Activated CD4-positive, alpha-beta T cell treated with anti-CD3 and anti-CD28 coated beads, Interleukin-2, amount 10 ng/mL, durations not matched to agents 7 days and 5 days (primary cell): ENCODE measurements at places on chromosomes 2 and 18.

DNA sequence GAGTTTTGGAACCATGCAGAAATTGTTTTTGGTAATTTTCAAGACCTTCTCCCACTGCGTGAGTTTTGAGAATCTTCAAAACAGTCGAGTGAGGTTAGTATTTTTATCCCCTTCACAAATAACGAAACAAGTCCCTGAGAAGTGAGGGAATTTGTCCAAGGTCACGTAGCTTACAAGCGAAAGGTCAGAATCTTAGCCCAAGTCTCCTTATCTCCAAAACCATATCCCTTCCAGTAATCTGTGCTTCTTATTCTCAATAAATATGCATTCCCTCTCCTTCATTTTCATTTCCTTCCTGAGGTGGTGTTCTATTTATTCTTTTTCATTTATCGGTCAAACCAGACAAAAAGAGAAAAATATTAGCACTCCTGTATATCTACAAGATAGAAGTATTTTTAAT is 163.6 kb downstream of the MREG start:
- DNase-seq = no peak

DNA sequence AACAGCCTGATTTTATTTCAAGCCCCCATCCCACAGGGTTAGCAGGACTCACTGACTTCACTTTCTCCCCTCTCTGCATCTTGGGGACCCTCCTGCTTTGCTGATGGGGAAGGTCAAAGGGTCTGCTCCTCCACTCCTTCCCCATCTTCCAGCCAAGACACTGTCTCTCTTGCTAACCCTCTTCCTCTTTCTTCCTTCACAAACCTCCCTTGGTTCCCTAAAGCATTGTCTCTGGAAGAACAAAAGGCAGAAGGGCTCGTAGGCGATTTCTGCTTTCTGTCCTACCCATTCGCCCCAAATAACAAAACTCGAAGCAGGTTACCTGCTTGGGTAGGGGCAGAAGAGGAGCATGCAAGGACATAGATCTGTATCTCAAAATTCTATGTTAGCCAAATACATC is 5.5 kb upstream of the SLC4A3 start:
- no peak for DNase-seq

DNA sequence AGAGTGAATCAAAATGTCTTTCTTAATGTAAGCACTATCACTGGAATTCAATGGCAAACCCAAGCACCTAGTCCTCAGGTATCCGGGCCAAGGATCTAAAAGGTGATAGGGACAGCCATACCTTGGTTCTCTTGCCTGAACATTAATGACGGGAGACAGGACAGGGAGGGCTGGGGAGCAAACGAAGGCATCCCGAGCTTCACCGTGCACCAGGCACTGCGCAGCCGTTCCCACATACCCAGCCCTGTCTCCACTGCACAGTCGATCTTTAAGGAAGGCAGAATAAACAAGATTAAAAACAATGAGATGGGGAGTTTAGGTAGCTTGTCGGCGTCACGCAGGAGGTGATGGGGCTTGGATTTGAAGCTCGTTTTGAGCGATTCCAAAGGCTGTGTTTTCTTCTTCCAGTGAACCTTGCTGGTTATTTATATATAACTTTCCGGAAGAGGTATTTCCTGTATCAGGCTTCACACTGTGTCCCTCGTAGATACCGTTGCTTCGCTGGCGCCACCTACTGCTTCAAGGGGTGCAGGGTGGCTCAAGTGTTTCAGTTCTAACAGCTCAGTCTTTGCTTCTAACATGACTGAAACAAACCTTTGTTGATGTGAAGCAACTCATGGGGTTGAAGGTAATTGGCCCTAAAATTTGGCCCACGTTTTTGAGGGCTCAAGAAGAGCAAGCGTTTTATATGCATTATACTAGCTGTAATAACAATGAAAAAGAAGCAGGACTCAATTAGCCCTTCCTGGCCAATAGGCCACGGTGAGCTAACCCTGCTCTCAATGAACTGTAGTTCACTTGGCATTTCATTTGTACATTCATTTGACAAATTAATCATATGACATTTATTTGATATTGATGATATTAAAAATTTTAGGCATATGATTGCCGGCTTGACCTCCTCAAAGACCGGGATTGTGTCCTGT is 77.4 kb downstream of the DCDC2C start:
- DNase-seq = peak; percentile 79

GRCh38 chr18:48832938-48833700 is 117.6 kb downstream of the SMAD7 start:
- DNase-seq = no peak

DNA sequence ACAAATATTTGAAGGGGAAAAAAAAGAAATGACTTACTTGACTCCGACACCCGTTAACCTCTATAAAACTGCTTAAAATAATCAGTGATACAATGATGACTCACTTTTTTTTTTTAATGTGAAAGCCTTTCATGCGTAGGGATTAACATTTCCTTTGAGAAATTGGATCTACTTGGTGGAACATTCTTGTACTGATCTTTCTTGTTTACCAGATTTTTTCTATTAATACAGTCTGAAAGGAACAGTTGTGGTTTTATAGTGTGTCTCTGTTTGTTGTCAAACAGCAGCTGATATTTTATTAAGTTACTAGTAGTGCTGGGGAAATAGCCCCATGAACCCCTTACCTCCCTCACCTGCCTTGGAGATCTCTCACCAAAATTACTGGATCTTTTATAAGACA is 40.2 kb upstream of the NEB start:
- no peak for DNase-seq

DNA sequence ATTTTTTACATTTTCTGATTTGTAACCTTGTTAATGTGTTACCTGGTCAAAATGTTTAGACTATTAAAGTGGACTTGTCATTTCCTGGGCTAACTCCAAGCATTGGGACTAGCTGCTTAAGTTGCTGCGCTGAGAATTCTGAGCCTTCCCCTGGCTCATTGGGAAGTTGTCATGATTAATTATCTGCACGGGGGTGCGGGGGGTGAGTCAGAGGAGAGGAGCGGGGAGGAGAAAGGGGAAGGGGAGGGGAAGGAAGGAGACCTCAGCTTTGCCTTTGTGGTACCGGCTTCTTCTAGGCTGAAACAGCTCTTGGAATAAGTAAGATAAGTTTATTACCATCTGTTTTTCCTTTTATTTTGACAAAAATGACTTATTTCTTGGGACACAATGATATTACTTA is 52.9 kb upstream of the APCDD1 start:
- no peak for DNase-seq

- DNase-seq = no peak
Measured at GRCh38 chr18:25659541-25659940, 307.6 kb upstream of the ZNF521 start.

- no peak for DNase-seq
Measured at GRCh38 chr2:58204195-58204959, 36.7 kb downstream of the FANCL start.

DNA sequence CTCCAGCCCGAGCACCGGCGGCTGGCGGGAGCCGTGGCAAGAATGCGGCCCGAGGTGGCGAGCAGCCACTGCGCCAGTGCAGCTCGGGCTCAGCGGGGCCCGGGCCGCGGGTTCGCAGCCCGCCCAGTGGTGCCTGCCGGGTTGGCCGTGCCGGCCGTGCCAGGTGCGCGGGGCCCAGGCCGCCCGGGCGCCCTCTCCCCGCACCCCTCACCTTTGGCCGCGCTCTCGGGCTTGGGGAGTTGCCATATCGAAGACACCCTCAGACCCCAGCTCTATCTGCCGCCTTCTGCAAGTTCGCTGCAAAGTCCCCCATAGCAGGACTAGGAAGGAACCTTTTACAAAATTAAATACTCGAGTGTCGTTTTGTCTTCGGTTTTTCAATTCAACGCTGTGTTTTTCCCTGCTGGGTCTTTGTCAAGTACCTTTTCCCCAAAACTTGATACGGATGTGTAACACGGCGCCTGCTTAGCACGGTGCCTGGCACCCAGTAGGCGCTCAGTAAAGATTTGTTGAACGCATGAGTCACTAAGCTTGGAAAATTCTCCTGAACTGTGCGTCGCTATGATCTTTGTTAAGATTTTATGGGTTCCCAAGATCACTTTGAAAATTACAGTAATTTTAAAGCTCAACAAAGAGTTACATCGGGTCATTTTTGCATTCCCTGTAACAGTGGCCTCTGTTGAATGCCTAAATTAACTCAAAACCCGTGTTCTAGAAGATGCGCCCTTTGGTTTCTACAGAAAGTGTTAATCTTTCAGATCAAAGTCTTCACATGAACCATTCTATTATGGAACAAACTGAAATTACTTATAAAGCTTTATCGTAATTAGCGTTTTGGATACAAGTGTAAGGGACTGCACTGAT is 750 bp downstream of the STRADB start:
- DNase-seq = no peak

DNA sequence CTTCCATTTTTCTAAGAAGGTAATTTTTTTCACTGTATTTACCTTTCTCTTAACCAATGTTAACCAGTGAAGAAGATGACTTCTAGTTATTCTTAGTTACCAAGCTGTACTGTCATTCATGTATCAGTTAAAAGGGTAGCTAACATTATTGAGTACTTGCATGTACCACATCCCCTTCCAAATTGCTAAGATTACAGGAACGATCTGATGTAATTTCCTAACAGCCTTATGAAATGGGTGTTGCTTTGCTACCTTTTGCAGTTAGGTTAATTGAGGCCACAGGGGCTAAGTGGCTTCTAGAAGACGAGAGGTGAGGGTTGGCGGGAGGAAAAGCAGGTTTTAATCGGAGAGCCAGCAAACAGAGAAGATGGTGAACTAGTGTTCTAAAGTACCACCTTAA is 1.8 kb upstream of the SULT6B1 start:
- DNase-seq = no peak

DNA sequence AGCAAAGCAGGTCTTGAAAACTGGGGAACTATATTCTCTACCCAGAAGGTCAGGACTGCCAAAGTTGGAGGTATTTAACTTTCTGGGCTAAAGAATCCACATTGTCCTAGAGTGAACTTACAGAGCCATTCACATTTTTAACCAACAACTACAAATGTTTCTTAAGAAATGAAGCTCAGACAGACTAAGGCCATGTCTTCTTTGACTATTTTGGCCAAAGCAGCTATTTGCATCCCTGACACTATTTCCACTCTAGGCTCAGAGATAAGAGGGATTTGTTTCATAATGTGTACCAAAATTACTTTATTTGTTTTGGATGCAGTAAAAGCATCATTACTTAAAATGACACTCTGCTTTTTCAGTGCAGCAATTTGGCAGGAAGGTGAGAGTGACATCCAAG is 18.1 kb downstream of the PID1 start:
- DNase-seq = no peak

DNA sequence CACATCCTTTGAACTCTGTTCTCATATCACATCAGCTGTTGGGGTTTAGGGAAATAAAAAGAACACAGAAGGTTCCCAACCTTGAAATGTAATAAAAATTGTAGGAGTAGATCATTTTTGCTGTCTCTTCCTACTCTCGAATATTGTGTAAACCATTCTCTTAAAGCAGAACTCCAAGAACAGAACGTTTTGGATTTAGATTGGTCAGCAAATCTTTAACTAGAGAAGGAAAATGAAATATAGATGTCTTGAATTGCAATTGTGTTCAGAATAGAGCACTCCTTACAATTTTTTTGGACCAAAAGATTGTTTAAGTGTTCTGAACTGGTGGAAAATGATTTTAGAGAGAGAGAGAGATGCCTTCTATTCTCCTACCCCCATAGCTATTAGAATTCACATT is 23.9 kb upstream of the THSD7B start:
- DNase-seq = no peak

- no peak for DNase-seq
Measured at GRCh38 chr2:120470041-120470965, 124.4 kb downstream of the INHBB start.

- no peak for DNase-seq
Measured at GRCh38 chr2:71941726-71942525, 205.7 kb downstream of the CYP26B1 start.

DNA sequence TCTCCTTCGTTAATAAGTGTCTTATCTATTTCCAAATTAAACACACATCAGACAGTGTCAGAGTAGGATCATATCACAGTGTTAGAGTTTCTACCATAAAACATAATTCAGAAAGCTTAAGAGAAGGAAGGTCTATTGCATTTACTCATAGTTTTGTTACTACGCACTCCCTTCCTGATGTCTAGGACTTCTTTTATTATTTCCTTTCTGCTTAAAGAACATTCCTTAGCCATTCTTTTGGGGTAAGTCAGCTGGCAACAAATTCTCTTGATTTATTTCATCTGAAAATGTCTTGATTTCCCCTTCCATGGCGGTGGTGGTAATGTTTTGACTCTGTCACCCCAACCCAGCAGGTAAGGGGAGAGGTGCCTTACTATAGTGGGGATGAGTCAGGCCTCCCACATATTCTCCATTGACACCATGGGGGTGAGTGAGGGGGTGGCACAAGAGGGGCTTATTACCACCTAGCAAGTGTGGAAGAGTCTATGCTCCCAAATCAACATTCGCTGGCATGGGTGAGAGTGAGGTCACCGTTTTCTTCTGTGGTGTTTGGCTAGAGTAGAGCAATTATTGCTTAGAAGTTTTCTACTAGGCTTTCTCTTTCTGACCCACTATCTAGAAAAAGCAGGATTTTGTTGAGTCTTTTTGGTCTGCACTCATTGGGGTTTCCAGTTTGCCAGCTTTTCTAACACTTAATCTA is 29.9 kb downstream of the ABCB11 start:
- DNase-seq = no peak

DNA sequence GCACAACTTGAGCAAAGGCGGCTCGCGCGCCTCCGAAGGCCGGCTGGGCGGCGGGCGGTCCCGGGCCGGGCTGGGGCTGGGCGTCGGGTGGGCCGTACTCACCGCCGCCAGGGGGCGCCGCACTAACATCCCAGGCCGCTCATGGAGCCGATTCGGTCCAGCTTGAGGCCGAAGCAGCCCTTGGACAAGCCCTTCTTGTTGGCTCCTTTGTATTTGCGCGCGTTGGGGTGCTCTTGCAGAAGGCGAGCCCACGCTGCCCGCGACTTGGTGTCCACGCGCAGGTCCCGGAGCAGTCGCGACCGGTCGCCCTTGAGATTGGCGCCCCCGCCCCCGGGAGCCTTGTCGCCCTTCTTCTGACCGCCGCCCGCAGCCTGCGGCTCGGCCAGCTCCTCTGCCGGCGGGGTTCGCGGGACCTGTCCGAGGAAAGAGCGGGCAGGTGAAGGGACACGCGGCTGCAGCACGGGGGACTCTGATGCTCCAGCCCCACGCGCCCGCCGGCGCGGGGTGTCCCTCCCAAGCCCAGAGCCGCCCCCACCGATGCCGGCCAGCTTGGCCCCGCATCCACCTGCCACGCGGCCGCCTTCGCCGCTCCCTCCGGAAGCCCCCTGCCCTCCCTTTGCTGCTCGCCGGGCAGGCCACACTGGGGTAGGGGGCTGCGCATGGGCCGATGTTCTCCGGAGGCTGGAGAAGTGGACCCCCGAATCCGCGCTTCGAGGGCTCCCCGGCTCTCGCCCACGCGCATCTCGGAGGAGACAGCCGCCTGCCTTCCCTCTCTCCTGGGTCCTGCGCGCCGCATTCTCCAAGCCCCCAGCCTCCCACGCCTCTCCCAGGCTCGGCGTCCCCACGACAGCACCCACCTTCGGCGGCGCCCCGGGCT is 655 bp downstream of the NPPC start:
- DNase-seq = peak; percentile 64
